ENCODE measurements at places on chromosomes 3 and 15. TPM values are rescaled to one million over a fixed set of nuclear protein-coding genes. Genes with fewer than 3 reads are reported as not detected.

ITPKA gene
- total RNA-seq: 0.65 TPM

TMEM40 gene
- not detected for total RNA-seq

XIRP1 gene
- total RNA-seq: not detected

ADGRG7 gene
- total RNA-seq: not detected

C3orf62 gene
- 1.4 TPM for total RNA-seq

PLA2G4B gene
- 0.32 TPM for total RNA-seq

NUTM1 gene
- not detected for total RNA-seq

NEK10 gene
- 1.8 TPM for total RNA-seq

NBEAL2 gene
- total RNA-seq: 30.2 TPM

SLC41A3 gene
- total RNA-seq: 34.1 TPM

TP63 gene
- total RNA-seq: not detected

DUSP7 gene
- 10.4 TPM for total RNA-seq
